ENCODE measurements at places on chromosomes 12 and 14.
A peak's percentile ranks its signal among the peaks of the same experiment; 100 is the strongest.

DNA sequence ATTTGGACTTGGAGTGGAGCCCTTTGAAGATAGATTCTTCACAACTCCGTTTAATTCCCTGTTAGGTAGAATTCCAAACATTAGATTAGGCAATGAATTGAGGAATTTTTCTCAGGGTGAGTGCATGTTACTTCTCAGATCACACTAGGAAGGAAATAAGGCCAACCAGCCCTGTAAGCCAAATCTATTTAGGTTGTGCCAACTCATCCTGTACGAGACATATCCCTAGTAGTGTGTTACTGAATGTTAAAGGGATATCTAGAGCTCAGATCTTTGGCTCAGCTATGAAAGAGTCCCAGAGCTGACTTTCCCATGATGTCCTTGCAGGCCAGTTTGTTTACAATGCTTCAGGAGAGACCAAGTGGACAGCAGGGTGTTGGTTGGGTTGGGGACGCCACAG, 45.6 kb downstream of the GPHB5 start:
- no peaks in the 10 kb centered on the region for H3K36me3 ChIP-seq
- H3K4me1 ChIP-seq: no peaks in the 10 kb centered on the region
- no peak overlapping the region for H3K4me3 ChIP-seq
- H3K27ac ChIP-seq: peak overlapping the region; percentile 25

GRCh38 chr14:51394804-51395203, 154.8 kb downstream of the TMX1 start:
- H3K4me1 ChIP-seq: peaks cover 13% of the 10 kb centered on the region
- no peak overlapping the region for H3K4me3 ChIP-seq
- no peaks in the 10 kb centered on the region for H3K36me3 ChIP-seq
- H3K27ac ChIP-seq: peak overlapping the region; percentile 86
- DNase-seq: no peak
- no peaks in the 10 kb centered on the region for H3K27me3 ChIP-seq

- no peaks in the 10 kb centered on the region for H3K27me3 ChIP-seq
- peaks cover 37% of the 10 kb centered on the region for H3K36me3 ChIP-seq
- DNase-seq: no peak
- H3K4me3 ChIP-seq: no peak overlapping the region
- no peaks in the 10 kb centered on the region for H3K4me1 ChIP-seq
These were observed 15.1 kb downstream of the ZC2HC1C start for GRCh38 chr14:75084513-75084912.

DNA sequence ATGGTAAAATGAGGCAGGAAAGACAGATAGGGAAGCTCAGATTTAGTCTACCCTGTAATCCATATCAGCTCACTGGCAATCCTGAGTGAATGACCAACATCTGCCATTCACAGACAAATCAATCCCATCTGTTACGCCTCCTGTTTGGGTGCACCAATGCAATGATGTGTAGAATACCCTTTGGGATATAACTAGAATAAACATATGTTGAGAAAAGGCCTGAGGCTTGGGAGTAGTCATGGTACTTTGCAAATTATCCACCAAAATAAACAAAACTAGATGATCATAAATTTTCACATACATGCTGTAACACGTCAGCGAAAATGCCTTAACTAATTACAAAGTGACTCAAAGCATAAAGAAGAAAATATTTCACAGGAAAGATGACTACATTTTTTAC, 78.8 kb downstream of the KCNC2 start:
- H3K36me3 ChIP-seq: no peaks in the 10 kb centered on the region
- no peaks in the 10 kb centered on the region for H3K4me1 ChIP-seq
- no peaks in the 10 kb centered on the region for H3K27me3 ChIP-seq
- no peak overlapping the region for H3K27ac ChIP-seq
- DNase-seq: no peak

GRCh38 chr14:82365471-82365870, 831.8 kb upstream of the SEL1L start:
- H3K27me3 ChIP-seq: no peaks in the 10 kb centered on the region
- no peak overlapping the region for H3K4me3 ChIP-seq
- H3K27ac ChIP-seq: no peak overlapping the region
- no peaks in the 10 kb centered on the region for H3K36me3 ChIP-seq
- DNase-seq: no peak

DNA sequence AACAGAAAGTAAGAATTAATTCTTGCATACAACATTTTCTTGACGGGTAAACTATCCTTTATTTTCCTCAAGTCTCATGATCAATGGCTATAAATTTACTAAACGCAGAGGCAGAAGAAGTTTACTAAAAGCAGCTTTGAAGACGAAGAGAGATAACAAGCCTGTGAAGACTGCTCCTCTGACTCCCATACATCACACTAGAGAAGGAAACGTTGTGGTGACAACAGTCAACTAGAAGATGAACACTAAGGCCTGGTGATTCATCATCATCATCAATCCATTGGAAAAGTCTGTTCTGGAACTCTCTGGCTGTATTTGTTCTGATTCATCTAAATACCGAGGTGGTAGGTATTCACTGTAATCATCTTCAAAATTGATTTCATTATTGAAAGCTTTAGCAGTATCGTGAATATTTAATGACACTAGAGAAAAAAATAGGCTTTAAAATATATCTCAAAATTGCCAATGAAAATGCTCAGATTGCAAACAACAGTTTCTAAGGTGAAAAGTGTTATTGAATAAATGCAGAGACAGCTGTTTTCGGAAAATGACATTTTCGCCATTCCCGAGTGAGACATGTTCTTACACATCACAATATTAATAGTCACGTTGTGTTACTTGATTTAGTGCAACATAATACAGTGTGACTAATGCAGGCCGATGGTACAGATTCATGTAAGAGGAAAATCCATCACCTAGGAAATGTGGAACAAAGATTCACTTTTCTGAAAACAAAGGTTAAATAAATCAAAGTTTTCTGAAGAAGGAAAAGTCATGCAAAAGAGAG, 260.5 kb downstream of the C12orf50 start:
- no peaks in the 10 kb centered on the region for H3K27me3 ChIP-seq
- no peak overlapping the region for H3K27ac ChIP-seq
- H3K36me3 ChIP-seq: no peaks in the 10 kb centered on the region
- H3K4me3 ChIP-seq: no peak overlapping the region
